Stimulated activated CD4-positive, alpha-beta T cell treated with anti-CD3 and anti-CD28 coated beads, Interleukin-12 subunit alpha, Interleukin-12 subunit beta, amount 100 ng/mL, for 48 hours (primary cell): ENCODE measurements at places on chromosomes 2 and 18.

- no peak for DNase-seq
These were observed 154.2 kb downstream of the RDH14 start for GRCh38 chr2:18406219-18406618.

- DNase-seq: no peak
These were observed 33.7 kb downstream of the BOK start for GRCh38 chr2:241592126-241592845.

GRCh38 chr2:657766-658165 is 19.4 kb downstream of the TMEM18 start:
- no peak for DNase-seq

GRCh38 chr2:201057087-201057521 is 14.4 kb downstream of the HYCC2 start:
- no peak for DNase-seq

DNA sequence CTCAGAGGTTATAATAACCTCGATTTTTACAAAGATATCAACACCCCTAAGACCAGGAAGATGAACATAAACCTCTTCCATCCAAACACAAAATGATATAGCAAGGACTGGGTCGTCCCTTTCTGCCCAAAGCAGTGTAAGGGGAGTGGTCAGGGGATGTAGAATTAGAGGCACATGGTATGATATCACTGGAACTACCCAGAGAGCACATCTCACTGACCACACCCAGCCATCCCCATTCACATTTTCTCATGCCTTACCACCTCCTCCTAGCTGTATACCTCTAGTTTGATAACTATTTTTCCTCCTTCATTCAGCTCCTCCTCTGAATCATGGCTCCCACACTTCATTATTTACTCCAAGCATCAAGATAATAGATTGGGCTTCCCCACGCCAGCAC is 152.6 kb downstream of the COPS8 start:
- no peak for DNase-seq

- no peak for DNase-seq
These were observed 69.1 kb downstream of the UXS1 start for GRCh38 chr2:106124905-106125549.

DNA sequence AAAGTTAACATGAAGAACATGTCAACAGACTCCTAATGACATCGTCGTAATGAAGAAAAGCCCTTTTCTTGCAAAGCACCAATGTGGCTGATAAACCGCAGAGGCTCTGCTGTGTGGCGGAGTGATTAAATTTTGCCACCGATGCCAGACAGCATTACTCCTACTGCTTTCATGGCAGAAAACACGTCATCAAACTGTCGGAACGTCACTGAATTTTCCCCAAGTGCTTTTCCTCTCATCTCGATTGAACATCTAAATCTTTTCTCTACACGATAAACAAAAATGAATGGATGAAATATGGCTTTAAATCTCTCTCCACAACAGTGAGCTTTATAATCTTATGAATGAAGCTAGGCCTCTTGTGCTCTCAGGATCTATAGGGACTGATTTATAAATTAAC is 159.8 kb upstream of the REG3G start:
- no peak for DNase-seq

DNA sequence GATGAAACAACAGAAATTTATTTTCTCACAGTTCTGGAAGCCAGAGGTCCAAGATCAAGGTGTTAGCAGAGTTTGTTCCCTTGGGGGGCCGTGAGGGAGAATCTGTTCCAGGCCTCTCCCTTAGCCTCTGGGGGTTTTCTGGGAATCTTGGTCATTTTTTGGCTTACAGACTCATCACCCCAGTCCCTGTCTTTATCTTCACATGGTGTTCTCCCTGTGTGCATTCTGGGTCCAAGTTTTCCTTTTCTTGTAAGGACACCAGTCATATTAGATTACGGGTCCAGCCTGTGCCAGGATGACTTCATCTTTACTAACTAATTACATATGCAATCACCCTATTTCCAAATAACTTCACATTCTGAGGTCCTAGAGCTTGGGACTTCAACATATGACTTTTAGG is 292.5 kb upstream of the TRIB2 start:
- DNase-seq: no peak

DNA sequence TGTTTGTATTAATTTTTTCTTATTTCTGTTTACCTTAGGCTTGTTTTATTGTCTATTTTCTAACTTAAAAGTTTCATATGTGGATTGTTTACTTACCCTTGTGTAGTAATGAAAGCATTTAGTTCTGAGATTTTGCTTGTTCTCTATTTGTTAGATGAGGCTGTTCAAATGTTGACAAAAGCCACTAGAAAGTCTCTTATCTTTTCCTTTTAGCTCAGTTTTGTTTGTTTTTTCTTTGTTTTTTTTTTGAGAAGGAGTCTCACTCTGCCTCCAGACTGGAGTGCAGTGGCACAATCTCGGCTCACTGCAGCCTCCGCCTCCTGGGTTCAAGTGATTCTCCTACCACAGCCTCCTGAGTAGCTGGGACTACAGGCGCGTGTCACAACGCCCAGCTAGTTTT is 30.9 kb downstream of the USP14 start:
- DNase-seq: no peak

- no peak for DNase-seq
These were observed 6.3 kb downstream of the IL1RL2 start for GRCh38 chr2:102193074-102193473.

GRCh38 chr2:229313591-229313990 is 42.5 kb upstream of the PID1 start:
- no peak for DNase-seq

DNA sequence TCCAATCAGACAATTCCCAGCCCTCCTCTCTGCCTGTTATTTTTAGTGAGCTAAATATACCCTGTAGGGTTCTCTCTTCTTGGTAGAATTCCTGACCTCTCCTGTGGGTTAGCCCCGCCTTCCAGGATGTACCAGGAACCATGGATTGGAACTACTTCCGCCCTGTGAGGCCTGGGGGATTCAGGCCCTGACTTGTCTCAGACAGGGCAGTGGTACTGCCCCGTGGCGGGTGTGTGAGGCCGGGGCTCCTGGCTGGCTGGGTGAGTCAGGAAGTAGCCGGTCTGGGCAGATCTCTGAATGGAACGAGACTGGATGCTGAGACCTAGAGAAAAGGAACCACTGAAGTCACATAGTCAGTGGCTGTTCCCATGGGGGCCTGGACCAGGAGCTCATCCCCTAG is 50.5 kb downstream of the DYSF start:
- DNase-seq: no peak
